Activated B cell treated with CpG ODN at 0.5 μM for 24 hours (primary cell): ENCODE measurements at places on chromosomes 6 and 20. TPM values are rescaled to one million over a fixed set of nuclear protein-coding genes. Genes with fewer than 3 reads are reported as not detected.

DNA sequence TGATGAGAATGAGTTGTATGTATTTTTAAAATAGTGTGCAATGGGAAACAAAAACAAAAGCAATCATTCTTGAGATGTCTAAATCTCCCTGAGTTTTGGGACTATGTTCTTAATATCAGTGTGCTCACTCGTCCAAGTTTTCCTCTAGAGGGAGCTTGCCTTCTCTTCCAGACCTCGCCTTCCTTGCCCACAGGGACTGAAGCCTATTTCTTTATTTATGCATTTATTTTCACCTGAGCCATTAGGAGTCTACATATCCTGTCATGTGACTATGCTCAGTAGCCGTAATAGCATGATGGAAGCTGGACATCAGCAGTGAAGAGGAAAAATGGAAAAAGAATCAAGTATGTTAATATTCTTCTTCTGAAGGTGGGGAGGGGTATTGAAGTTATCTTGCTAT, 131.2 kb downstream of the SH3BGRL2 start:
- H3K27me3 ChIP-seq, result peaks cover 11% of the 10 kb centered on the region
- H3K27ac ChIP-seq, result no peak overlapping the region
- H3K36me3 ChIP-seq, result no peaks in the 10 kb centered on the region
- DNase-seq, result no peak
- no peak overlapping the region for H3K4me3 ChIP-seq

- no peaks in the 10 kb centered on the region for H3K36me3 ChIP-seq
- peaks cover 11% of the 10 kb centered on the region for H3K27me3 ChIP-seq
- no peak for DNase-seq
- H3K4me1 ChIP-seq, result no peaks in the 10 kb centered on the region
- H3K27ac ChIP-seq, result no peak overlapping the region
Observed at GRCh38 chr20:47188540-47188939, 168.0 kb downstream of the ZMYND8 start.

DNA sequence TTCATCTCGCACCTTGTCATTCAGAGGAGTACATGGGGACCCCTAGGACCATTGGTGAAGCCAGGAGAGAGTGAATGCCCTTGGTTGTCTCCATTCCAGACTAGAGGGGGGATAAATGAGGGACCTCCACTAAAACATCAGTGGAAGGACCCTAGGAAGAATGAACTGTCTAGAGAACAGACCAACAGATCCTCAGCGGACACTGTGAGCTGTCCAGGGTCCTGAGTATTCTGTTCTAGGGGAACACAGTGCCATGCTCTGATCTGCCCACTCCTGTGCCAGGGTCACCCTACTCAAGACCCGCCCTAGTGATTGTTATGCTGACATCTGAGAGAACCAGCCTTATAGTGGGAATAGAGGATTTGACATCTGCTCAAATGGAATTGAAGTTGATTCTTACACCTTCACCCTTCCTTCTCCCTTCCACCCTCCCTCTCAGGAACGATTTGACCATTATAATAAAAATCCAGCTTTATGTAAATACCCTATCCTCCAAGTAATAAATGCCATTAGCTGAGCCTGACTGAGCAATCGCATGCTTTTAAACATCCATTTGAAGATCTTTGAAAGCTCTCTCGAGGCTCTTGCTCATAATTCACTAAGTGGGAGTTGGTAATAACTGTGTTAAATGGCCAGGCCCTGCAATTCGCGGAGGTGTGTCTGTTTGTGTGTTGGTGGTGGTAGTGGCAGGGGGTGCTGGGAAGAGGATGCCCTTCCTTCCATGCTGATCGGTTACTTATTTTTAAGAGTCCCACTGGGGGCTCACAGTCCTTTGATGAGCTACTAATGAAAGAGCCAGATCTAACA, 43.6 kb upstream of the SLC32A1 start:
- H3K4me1 ChIP-seq, result no peaks in the 10 kb centered on the region
- no peak overlapping the region for H3K4me3 ChIP-seq
- H3K27me3 ChIP-seq, result peaks cover 30% of the 10 kb centered on the region
- DNase-seq, result no peak
- no peaks in the 10 kb centered on the region for H3K36me3 ChIP-seq
- H3K27ac ChIP-seq, result no peak overlapping the region

The OPN5 gene
- not detected in 2 replicates for total RNA-seq

GRCh38 chr6:81857812-81858211, 105.3 kb upstream of the TENT5A start:
- no peak overlapping the region for H3K27ac ChIP-seq
- DNase-seq, result no peak
- H3K4me1 ChIP-seq, result no peaks in the 10 kb centered on the region
- H3K27me3 ChIP-seq, result no peaks in the 10 kb centered on the region
- H3K4me3 ChIP-seq, result no peak overlapping the region

The GPR6 gene
- not detected in 2 replicates for total RNA-seq

The BAK1 gene
- 29.5 and 29.6 TPM in 2 replicates for total RNA-seq

GRCh38 chr20:47810116-47810677, 24.9 kb upstream of the SULF2 start:
- no peaks in the 10 kb centered on the region for H3K4me1 ChIP-seq
- no peak overlapping the region for H3K27ac ChIP-seq
- H3K36me3 ChIP-seq, result no peaks in the 10 kb centered on the region
- no peak for DNase-seq

The MATN4 gene
- not detected in 2 replicates for total RNA-seq

The COL10A1 gene
- not detected in 2 replicates for total RNA-seq

DNA sequence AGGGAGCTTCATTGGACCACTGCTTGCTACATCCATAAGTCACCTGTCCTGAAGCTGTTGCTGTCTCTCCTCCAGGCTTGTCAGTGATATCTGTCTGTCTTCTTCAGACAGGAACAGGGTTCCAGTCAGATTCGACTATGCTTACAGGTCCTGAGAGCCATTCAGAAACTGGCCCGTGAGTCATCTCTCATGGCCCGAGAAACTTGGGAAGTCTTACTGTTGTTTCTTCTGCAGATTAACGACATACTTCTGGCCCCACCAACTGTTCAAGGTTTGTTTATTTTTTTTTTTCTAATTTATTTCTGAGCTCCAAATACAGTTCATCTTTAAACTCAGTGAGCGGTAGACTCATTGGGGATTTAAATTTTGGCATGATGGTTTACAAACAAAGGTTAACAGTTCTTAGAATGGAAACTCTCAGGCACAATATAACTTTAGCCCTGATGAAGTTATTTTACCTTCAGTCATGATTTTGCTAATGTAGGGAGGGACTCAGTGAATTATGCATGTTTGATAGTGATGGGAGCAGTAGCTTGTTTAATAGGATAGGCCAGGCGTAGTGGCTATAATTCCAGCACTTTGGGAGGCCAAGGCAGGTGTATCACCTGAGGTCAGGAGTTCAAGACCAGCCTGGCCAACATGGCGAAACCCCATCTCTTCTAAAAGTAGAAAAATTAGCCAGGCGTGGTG, 24.7 kb downstream of the RALGAPB start:
- H3K27me3 ChIP-seq, result no peaks in the 10 kb centered on the region
- H3K4me1 ChIP-seq, result no peaks in the 10 kb centered on the region
- H3K4me3 ChIP-seq, result no peak overlapping the region

DNA sequence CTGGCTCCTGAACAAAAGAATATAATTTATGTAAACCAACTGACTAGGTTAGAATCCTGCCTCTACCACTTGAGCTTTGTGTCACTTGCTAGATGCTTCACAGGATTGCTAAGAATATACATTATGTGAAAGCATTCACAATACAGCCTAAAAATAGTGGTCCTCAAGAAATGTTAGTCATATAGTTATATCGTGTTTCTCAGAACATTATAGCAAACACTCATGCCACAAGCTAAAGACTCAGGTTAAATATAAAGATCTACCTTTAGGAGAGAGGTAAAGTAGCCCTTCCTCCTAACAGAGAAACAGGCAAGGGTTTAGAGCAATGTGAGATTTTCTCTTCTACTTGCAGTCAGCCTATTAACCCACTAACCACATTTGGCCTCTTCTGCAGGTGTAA, 17.8 kb upstream of the ALDH8A1 start:
- peaks cover 72% of the 10 kb centered on the region for H3K36me3 ChIP-seq
- no peak overlapping the region for H3K27ac ChIP-seq
- H3K4me3 ChIP-seq, result no peak overlapping the region
- H3K4me1 ChIP-seq, result no peaks in the 10 kb centered on the region
- H3K27me3 ChIP-seq, result no peaks in the 10 kb centered on the region

DNA sequence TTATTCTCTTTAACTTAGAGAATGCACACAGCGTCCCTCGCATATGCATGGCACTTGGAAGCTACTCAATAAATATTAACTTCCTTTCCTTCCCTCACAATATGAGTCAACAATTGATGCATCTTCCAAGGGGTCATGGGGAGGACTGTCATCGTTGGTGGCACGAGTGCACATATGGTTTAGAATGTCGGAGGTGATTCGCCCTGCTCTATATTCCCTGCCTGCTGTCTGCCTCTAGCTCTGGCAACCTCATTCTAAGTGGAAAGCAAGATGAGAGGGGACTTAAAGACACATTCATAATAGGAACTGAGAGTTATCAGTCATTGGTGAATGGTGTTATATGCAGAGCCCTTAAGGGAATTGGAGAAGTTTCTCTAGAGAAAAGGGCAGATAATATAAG, 44.6 kb downstream of the MAK start:
- peaks cover 23% of the 10 kb centered on the region for H3K36me3 ChIP-seq
- no peak for DNase-seq
- H3K27me3 ChIP-seq, result no peaks in the 10 kb centered on the region
- H3K27ac ChIP-seq, result no peak overlapping the region
- no peaks in the 10 kb centered on the region for H3K4me1 ChIP-seq

GRCh38 chr6:13841936-13842335, 27.6 kb upstream of the MCUR1 start:
- H3K27ac ChIP-seq, result no peak overlapping the region
- H3K27me3 ChIP-seq, result peaks cover 4% of the 10 kb centered on the region
- DNase-seq, result no peak
- no peaks in the 10 kb centered on the region for H3K36me3 ChIP-seq

DNA sequence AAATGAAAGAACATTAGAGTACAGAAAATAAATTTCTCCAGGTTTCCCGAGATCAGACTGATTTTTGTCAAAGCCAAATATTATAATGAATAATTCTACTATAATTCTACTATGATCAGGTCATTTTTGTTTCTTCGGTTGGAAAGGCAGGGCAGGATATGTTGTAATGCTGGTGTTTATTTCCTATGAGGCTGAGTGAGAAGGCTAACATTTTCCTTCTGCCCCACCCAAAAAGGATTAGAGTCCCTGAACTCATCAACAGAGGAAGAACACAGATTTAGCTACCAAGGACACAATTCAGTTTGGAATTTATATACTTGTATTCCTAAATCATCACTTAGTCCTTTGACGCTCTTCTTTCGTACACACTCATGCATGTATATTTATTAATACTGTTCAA, 318.9 kb downstream of the SYNE1 start:
- peaks cover 9% of the 10 kb centered on the region for H3K4me1 ChIP-seq
- no peak overlapping the region for H3K4me3 ChIP-seq

GRCh38 chr6:37779111-37779800, 40.3 kb upstream of the ZFAND3 start:
- no peak overlapping the region for H3K27ac ChIP-seq
- DNase-seq, result no peak
- no peak overlapping the region for H3K4me3 ChIP-seq
- no peaks in the 10 kb centered on the region for H3K36me3 ChIP-seq

GRCh38 chr6:73491377-73491776, 29.5 kb downstream of the EEF1A1 start:
- peaks cover 78% of the 10 kb centered on the region for H3K36me3 ChIP-seq
- no peak overlapping the region for H3K27ac ChIP-seq
- no peak overlapping the region for H3K4me3 ChIP-seq
- no peak for DNase-seq

DNA sequence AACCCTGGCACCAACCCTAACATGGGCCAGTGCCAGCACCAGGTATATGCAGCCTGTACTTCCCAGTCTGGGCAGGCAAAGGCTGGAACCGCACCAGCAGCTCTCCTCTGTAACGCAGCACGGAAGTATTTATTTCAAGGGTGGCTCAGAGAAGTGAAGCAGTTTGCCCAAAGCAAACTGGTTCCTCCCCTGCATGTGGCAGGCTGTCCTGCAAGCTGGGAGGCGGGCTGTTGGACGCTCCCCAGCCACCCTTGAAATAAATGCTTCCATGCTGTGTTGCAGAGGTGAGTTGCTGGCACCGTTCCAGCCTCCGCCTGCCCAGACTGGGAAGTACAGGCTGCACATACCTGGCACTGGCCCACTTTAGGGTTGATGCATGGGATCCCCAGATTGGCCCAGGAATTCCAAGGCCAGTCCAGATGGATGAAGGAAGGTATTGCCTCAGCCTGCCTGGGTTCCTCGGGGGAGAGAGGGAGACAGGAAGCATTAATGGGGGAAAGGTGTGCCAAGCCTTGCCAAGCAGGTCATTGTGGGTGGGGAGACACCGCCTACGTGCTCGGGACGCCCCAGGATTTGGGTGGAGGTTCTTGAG, 49.8 kb downstream of the PPARD start:
- no peak overlapping the region for H3K27ac ChIP-seq
- H3K4me3 ChIP-seq, result no peak overlapping the region
- peaks cover 16% of the 10 kb centered on the region for H3K36me3 ChIP-seq
- no peaks in the 10 kb centered on the region for H3K27me3 ChIP-seq
- H3K4me1 ChIP-seq, result peaks cover 42% of the 10 kb centered on the region

DNA sequence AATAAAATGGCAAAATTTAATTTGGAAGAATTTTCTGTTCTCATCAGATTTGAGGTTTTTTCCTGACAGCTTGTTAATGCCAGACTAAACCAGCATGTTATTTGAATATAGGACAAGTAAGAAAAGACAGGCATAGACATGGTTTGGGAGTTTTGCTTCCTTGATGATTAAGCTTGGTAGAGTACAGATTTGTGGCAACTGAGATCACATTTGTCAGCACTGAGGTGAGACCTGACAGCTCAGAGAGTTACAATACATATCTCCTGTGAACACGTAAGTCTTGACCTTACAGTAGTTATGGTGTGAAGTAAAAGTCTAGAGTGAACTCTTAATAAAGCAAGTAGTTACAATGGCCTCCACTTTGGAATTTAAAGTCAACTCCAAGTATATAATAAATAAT, 34.5 kb downstream of the CENPW start:
- no peaks in the 10 kb centered on the region for H3K36me3 ChIP-seq
- DNase-seq, result no peak
- H3K27ac ChIP-seq, result no peak overlapping the region
- H3K27me3 ChIP-seq, result no peaks in the 10 kb centered on the region
- H3K4me1 ChIP-seq, result no peaks in the 10 kb centered on the region

DNA sequence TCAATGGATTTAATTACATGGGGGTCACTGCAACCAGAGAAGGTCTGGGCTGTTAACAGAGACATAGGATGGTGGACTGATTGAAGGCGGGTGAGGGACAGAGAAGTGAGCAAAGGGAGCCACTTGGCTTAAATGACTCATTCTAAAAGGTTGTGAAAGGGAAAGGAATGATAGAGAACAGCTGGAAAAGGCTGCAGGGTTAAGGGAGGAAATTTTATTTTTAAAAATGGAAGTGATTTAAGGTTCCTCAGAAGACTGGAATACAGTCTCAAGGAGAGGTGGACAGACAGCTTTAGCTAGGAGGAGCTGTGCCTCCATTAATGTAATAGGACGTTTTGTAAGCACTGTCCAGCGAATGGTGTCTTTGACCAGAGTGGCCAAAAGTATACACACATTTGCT, 46.7 kb downstream of the RGS17 start:
- H3K4me3 ChIP-seq, result no peak overlapping the region
- peaks cover 6% of the 10 kb centered on the region for H3K27me3 ChIP-seq
- DNase-seq, result no peak
- H3K27ac ChIP-seq, result no peak overlapping the region

The ABHD16A gene
- total RNA-seq, result 49.3 and 59.1 TPM in 2 replicates
